ENCODE measurements at places on chromosomes 11 and 22.

DNA sequence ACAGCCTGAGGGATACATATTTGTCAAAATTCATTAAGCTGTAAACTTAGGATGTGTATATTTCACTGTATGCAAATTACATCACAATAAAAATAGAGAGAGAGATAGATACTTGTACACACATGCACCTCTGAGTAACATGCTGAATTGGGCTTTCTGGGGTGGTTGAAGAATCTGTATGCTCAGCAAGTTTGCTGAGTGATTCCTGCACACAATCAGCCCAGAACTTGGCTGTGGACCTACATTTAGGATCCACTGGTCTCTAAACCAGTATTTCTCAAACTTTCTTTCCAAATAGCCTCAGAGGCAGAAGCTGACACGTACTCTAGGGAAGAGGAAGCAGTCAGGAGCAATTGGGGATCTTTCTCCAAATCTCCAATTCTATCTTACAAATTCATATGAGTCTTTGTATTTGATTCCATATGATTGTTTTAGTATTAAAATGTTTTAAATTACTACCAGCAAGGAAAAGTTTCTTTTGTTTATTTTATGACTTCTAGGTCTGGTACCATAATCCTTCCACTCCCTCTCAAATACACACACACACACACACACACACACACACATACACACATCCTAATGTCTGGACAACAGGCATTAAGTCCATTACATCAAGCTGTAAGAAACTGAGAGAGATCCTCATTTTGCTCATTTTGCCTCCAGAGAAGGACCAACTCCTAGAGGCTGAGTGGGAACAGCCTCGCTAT, 20.0 kb downstream of the SYT13 start:
- no peak overlapping the region for H3K4me3 ChIP-seq
- no peaks in the 10 kb centered on the region for H3K36me3 ChIP-seq
- no peak overlapping the region for H3K27ac ChIP-seq

DNA sequence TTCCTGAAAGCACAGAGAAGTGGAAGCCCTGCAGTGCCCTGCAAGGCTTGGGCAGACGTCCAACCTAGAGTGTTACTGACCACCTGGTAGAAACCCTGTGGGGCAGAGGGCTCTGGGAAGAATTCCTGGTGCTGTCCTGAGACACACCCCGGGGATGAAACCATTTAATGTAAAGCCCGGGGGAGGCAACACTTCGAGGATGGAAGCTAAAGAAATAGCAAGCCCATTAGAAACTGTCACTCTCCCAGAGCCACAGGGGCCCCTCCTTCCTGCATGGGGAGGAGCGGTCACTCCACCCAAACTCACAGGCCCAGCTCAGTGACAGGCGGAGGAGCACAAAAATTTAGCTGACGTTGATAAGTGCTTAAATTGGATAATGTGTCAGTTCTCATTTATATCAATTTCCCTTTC, 57.6 kb downstream of the NRXN2 start:
- H3K27me3 ChIP-seq = no peaks in the 10 kb centered on the region
- no peak for DNase-seq
- H3K4me3 ChIP-seq = no peak overlapping the region
- no peaks in the 10 kb centered on the region for H3K4me1 ChIP-seq
- no peaks in the 10 kb centered on the region for H3K36me3 ChIP-seq

- no peak for DNase-seq
- no peaks in the 10 kb centered on the region for H3K4me1 ChIP-seq
- no peak overlapping the region for H3K27ac ChIP-seq
- H3K36me3 ChIP-seq = no peaks in the 10 kb centered on the region
- H3K4me3 ChIP-seq = no peak overlapping the region
- H3K27me3 ChIP-seq = no peaks in the 10 kb centered on the region
These were observed 36.9 kb downstream of the NAALAD2 start for GRCh38 chr11:90171359-90171758.

- no peak overlapping the region for H3K27ac ChIP-seq
- no peak overlapping the region for H3K4me3 ChIP-seq
- no peaks in the 10 kb centered on the region for H3K27me3 ChIP-seq
- no peak for DNase-seq
- no peaks in the 10 kb centered on the region for H3K36me3 ChIP-seq
These were observed 45.6 kb downstream of the TRMU start for GRCh38 chr22:46381142-46381541.

DNA sequence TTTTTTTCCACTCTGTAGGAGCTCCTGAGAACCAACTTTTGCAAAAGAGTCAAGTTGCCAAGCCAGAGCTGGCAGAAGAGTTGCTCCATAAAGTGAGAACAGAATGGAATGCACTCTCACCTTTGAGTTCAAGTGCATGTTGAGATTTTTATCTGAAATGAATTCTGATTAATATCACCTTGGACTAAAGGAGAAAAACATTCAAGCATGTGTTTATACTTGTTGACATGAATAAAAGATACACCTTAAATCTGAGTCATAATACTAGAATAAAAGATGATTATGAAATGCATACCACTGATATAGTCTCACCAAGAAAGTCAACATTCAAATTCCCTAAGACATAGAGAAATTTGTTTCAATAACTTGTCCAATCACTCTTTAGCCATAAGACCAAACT, 37.8 kb downstream of the ARL14EP start:
- H3K27ac ChIP-seq = no peak overlapping the region
- no peak for DNase-seq
- H3K4me3 ChIP-seq = no peak overlapping the region

DNA sequence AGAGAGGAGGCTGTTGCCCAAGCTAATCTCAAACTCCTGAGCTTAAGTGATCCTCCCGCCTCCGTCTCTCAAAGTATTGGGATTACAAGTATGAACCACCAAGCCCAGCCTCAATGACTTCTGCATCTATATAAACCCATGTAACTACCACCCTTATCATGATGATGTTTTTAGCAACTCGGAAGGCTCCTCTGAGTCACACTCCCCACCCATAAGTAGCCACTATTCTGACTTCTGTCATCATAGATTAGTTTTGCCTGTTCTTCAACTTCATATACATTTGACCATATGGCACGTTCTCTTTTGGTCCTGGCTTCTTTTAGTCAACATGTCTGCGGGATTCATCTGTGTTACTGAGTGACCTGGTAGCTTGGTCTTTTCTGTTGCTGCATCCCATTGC, 6.4 kb upstream of the FOSL1 start:
- H3K36me3 ChIP-seq = no peaks in the 10 kb centered on the region
- no peak for DNase-seq
- H3K27ac ChIP-seq = no peak overlapping the region
- H3K4me3 ChIP-seq = no peak overlapping the region

- no peak overlapping the region for H3K4me3 ChIP-seq
- H3K27ac ChIP-seq = no peak overlapping the region
- no peak for DNase-seq
- H3K36me3 ChIP-seq = no peaks in the 10 kb centered on the region
- peaks cover 2% of the 10 kb centered on the region for H3K27me3 ChIP-seq
These were observed 22.8 kb downstream of the TEAD1 start for GRCh38 chr11:12696911-12697581.

GRCh38 chr22:45994491-45995404, 17.8 kb upstream of the WNT7B start:
- no peak overlapping the region for H3K27ac ChIP-seq
- H3K4me1 ChIP-seq = peaks cover 8% of the 10 kb centered on the region
- H3K36me3 ChIP-seq = no peaks in the 10 kb centered on the region
- no peak overlapping the region for H3K4me3 ChIP-seq

DNA sequence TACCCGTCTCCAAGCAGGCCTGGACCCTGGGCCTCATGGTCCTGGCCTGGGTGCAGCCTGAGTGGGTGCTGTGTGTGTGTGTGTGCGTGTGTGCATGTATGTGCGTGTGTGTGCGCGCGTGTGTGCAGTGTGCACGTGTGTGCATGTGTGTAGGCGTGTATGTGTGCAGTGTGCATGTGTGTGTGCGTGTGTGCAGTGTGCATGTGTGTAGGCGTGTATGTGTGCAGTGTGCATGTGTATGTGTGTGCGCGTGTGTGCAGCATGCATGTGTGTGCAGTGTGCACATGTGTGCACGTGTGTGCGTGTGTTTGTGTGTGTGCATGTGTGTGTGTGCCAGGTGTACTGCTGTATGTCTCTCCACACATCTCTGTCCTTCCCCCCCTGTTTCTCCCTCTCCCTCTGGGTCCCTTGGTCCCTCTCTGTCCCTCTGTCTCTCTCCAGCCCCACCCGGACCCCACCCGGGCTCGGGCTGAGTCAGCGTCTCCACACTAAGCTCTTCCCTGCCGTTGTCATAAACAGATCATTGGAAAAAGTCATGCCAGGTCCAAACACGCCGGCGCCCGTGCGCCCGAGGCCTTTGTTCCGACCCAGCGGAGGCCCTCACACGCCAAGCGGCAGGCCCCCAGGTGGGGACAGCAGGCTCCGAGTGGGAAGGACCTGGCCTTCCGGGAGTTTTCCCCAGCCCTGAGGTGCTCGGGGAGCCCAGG, 34.0 kb downstream of the WNT7B start:
- no peaks in the 10 kb centered on the region for H3K27me3 ChIP-seq
- H3K4me3 ChIP-seq = no peak overlapping the region
- peaks cover 12% of the 10 kb centered on the region for H3K4me1 ChIP-seq
- DNase-seq = no peak
- no peaks in the 10 kb centered on the region for H3K36me3 ChIP-seq
- no peak overlapping the region for H3K27ac ChIP-seq

DNA sequence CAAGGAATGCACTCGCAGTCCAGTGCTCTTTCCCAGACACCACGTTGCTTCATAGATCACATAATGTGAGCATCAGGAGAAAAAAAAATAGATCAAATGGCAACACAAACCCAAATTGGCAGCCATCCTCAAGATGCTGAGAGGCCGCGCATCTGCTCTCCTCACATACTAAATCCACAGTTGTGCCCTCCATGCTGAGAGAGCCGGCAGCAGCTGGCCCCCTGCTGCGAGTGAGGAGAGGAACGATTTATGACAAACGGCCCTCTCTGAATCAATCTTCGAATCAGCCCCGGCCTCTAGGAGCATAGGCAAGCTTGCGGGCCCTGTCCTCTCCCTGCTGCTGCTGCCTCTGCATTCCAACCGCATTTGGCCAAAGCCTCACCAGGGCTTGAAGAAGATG, 159.9 kb upstream of the TENM4 start:
- H3K36me3 ChIP-seq = no peaks in the 10 kb centered on the region
- no peaks in the 10 kb centered on the region for H3K27me3 ChIP-seq
- H3K4me3 ChIP-seq = no peak overlapping the region
- H3K4me1 ChIP-seq = no peaks in the 10 kb centered on the region
- H3K27ac ChIP-seq = no peak overlapping the region
- no peak for DNase-seq

- H3K27ac ChIP-seq = no peak overlapping the region
- H3K4me1 ChIP-seq = no peaks in the 10 kb centered on the region
- no peaks in the 10 kb centered on the region for H3K36me3 ChIP-seq
These were observed 117.1 kb downstream of the ENTHD1 start for GRCh38 chr22:39776295-39777009.

DNA sequence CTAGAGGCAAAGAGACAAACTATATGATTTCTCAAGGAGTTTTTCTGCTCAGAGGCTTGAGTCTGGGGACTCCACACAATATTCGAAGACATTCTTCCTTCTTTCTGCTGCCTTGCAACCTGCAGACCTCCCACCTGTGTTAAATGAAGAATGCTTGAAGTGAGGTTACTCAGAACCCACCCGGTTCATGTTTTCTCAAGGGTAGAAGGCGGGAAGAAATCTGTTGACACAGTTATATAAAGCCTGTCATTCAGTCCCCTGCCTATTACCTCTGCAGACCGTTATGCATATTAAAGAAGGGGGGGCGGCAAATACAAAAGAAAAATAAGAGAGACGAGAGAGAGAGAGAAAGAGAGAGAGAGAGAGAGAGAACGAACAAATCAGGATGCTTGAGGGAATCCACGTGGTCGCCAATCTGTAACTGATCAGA, 2.2 kb upstream of the KMT2A start:
- DNase-seq = no peak
- no peaks in the 10 kb centered on the region for H3K36me3 ChIP-seq
- H3K4me3 ChIP-seq = peak overlapping the region; percentile 77
- H3K27me3 ChIP-seq = no peaks in the 10 kb centered on the region

- H3K27me3 ChIP-seq = no peaks in the 10 kb centered on the region
- H3K27ac ChIP-seq = peak overlapping the region; percentile 96
- peaks cover 72% of the 10 kb centered on the region for H3K4me1 ChIP-seq
- no peaks in the 10 kb centered on the region for H3K36me3 ChIP-seq
- no peak overlapping the region for H3K4me3 ChIP-seq
- peak; percentile 39 for DNase-seq
These were observed 7.8 kb downstream of the MS4A12 start for GRCh38 chr11:60500276-60500910.

- peaks cover 15% of the 10 kb centered on the region for H3K4me1 ChIP-seq
- H3K27ac ChIP-seq = no peak overlapping the region
- no peak overlapping the region for H3K4me3 ChIP-seq
These were observed 8.3 kb downstream of the FXYD2 start for GRCh38 chr11:117816151-117816741.

DNA sequence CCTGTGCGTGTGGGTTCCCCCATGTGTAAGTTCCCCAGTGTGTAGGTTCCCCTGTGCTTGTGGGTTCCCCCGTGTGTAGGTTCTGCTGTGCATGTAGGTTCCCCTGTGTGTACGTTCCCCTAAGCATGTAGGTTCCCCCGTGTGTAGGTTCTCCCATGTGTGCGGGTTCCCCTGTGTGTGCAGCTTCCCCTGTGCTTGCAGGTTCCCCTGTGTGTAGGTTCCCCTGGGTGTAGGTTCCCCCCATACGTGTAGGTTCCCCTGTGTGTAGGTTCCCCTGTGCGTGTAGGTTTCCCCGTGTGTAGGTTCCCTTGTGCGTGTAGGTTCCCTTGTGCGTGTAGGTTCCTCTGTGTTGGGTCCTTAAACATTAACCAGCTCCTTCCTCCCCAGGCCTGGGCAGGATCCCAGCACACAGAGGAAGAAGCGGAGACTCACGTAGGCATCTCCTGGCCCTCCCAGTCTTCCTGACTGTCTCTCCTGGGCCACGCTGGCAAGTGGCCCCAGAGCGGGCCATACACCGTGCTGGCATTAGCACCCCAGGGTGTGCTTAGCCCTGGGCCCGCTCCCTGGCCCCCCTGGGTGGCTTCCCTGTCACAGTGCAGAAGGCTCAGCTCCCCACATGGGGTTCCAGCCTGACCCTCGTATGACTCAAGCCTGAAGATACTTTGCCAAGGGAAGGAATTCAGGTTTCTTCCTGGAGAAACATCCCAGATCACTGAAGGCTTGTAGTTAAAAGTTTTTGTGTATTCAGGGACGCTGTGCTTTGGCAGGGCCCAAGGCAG, 2.8 kb upstream of the GRAMD4 start:
- no peaks in the 10 kb centered on the region for H3K36me3 ChIP-seq
- no peak overlapping the region for H3K27ac ChIP-seq
- peaks cover 47% of the 10 kb centered on the region for H3K4me1 ChIP-seq

GRCh38 chr11:101583251-101584128, at the start of gene TRPC6:
TSS of gene TRPC6 (minus strand) at chr11:101584007. CDS start at chr11:101583503, 504 bp downstream.
- no peak within 1 kb of the TSS for H3K27ac ChIP-seq
- DNase-seq = no peak
- no peaks in the 10 kb centered on the region for H3K27me3 ChIP-seq
- H3K4me3 ChIP-seq = no peak within 1 kb of the TSS
- no peaks in the 10 kb centered on the region for H3K36me3 ChIP-seq

DNA sequence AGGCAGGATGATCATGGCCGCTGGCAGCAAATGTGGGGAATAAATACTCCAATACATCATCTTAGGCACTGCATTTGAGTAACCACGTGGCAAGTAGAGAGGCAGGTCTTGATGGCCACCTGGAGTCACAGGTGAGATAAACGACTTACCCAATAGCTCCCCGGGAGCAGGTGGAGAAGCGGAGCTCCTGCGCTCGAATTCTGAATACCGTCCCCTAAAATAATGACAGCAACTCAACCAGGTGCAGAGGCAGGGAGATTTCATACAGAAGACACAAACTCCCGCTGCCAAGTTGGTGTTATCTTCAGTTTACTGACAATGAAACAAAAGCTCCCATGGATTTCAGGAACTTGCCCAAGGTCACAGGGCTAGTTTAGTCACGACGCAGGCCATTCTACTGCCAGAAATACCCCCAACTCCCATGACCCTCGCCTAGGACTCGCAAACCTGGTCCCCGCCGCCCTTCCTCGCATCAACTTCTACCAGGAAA, 437 bp downstream of the SLC43A3 start:
- no peaks in the 10 kb centered on the region for H3K27me3 ChIP-seq
- peak overlapping the region; percentile 58 for H3K27ac ChIP-seq
- H3K36me3 ChIP-seq = peaks cover 32% of the 10 kb centered on the region
- DNase-seq = peak; percentile 69

All from Karpas-422 (cell line).